Activated gamma-delta T cell treated with Interleukin-2 at 50 U/mL for 16 hours (primary cell): ENCODE measurements at places on chromosomes 2 and 18.

- DNase-seq, result peak; percentile 46
These were observed 156.4 kb upstream of the ITGA4 start for GRCh38 chr2:181300600-181301291.

- no peak for DNase-seq
These were observed 30.5 kb downstream of the FOSL2 start for GRCh38 chr2:28422908-28423741.

DNA sequence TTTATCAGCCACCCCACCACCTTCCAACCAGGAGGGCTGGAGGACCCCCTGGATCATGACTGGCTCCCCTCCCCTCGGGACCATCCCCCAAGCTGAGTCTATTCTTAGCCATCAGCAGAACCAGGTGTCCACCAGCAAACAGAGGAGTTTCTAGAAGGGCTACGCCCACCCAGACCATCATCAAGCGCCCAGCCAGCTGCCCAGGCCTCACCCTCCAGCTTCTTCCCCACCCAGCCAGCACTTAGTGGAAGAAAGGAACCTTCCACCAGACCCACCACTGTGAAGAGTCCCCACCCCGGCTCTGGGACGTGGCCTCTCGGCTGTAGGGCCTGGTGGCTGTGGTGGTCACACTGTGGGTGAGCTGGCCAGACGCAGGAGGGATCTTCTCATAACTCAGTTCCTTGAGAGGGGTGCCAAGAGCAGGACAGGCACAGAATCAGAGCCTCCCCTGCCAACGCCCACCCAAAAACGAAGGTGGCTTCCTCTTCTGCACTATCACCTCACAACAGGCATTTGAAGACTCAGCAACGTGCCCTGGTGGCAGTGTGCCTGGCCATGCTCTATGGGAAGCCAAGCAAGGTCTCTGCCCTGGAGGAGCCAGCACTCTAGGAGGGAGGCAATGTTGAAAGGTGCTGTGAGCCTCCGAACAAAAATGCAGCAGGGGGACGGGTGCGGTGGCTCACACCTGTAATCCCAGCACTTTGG lies 19.0 kb downstream of the BIN1 start:
- no peak for DNase-seq

GRCh38 chr2:189580658-189581353 lies at the start of gene SLC40A1:
SLC40A1 (minus strand) TSS chr2:189580786; CDS start chr2:189580460, 326 bp downstream.
- peak; percentile 53 for DNase-seq

DNA sequence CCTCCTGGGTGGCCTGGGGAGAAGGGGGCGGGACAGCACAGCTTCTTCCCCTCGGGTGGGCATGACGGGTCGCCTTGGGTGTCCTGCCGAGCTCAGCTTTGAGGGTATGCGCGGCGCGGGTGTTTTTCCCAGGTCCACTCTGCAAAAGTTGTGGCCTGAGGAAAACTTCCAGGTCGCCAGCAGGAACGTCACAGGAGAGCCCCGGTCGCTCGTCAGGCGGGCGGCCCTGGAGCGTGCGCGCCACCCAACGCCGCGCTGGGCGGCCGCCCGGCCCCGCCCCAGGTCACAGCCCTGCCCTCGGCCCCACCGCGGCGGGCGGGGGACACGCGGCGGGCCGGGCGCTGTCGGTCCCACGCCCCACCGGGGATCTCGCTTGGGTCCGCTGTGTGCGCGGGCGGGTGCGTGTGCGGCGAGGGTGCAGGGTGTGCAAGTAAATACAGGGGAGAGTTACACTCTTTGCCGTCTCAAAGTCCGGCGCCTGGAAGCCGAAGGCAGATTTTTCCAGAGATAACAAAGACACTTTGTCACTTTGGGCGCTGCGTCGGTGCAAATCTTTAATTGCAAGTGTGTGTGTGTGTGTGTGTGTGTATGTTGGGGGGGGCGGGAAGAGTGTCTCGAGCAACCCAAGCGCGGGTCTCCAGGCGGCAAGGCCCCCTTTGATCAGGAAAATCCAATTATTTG lies 616 bp upstream of the SP5 start:
- no peak for DNase-seq

GRCh38 chr2:20363578-20363977 lies 12.9 kb upstream of the PUM2 start:
- DNase-seq, result no peak

DNA sequence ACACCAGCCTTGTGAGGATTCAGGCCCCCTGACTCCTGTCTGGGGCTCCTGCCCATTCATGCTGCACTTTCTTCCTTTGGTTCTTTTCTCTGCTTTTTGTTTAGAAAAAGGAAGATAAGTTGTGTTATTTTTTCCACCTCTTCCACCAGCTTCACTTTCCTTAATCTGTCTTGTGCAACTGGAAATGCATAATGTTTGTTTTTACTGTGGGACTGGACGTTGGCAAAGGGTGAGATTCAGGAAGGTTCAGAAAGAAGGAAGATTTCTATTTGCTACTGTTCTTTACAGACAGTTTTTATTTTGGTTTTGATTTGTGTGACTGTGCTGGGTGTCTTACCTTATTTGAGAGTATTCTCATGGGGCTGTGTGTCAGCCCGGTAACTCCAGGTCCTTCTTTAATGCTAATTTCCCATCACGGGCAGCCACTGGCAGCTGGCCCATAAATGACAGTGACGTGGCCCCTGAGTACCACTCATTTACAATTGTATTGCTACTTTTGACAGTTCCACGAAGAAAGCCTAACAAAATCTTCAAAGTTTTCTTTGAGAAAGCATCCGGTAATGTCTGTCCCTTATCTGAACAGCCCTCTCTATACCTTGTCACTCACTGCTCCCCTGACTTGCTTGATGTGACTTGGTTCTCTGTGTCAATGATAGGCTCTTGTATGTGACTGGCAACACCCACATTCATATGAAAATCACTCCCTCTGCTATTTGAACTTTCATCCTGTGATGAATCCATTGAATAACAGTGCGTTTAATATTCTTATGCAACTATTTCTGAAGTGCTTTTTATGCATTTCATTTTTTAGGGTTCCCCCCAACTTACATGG lies 32.7 kb downstream of the RHBDD1 start:
- DNase-seq, result no peak

DNA sequence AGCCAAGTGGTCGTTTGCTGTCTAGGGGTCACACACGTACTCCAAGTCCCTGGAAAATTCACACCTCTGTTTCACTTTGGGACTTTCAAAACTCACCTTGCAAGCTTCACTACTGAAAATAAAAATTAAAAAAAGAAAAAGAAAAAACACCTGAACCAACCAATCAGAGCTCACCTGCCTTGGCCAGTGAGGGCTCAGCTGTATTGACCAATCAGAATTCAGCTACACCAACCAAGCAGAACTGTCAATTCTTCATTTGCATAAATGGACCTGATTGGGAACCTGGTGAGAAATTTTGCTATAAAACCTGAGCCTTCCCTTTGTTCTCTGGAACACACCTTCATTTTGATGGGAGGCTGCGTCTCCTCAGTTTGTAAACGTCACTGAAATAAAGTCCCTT lies 176.4 kb downstream of the TTC32 start:
- no peak for DNase-seq

- no peak for DNase-seq
These were observed 3.6 kb downstream of the ACP1 start for GRCh38 chr2:268323-268722.

GRCh38 chr18:36623091-36623490 lies 205.7 kb downstream of the TPGS2 start:
- no peak for DNase-seq

DNA sequence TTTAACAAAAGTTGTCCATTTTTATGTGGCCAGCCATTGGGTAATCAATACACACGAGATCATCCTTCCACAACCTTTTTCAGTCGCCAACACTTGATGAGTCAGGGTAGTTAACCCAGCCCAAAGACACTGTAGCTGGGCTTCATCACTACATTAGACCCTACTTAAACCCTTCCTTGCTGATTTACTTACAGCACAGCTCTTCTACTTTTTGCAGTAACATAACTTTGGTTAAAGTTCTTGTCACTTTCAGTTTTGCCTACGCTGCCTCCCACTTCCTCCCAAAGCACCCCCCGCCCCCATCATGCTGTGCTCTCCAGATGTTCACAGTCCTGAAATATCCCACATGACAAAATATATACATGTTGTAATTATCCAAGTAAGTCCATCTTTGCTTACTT lies 103.6 kb downstream of the CDK15 start:
- DNase-seq, result no peak

DNA sequence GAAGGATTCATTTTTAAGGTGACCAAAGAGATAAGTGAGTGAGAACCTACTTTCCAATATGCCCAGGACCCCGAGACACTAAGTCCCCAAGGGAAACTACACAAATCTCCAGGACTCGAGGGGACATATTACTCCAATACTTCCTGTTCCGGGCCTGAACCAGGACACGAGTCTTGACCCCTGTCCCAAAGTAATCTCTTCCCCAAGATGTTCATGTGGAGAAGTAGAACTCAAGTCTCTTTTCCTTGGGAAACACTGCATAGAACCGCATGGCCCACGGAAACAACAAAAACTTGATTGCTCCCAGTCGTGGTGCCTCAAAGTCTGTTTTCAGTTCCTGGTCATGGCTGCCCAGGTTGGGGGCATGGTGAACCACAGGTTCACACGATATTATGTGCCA lies 87.2 kb upstream of the ZEB2 start:
- no peak for DNase-seq

DNA sequence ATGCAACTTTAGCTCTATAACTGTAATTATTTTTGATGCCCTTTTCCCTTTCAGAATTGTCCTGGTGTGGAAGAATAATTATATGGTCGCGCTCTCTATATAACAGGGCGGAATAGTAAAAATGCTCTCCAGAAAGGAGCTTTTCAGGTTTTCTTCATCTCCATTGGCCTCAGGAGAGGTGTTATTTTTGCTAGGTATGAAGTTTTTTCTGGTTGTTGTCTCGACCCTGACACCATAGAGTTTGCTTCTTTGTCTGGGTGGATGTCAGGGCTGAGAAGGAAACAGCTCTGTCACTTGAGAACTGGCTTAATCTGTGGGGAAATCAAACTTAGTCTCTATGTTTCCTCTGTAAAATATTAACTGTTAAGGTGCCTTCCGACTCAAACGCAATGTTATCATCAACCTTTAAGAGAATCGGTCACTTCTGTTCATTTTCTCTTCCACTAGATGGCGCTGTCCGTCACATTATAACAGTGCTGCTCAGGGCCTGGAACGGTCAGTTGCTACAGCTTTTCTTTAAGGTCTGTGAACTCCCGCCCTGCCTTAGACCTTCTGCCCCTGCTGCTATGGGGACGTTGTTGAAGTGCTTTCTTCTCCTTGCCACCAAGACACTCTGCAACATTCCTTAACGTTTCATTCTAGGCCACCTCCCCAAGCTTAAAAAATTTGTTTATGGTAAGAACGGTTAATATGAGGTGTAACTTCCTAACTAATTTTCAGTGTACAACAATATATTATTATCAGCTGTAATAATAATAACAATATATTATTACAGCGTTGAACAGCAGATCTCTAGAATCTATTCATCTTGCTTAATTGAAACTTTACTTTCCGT lies 23.8 kb upstream of the SERPINB12 start:
- DNase-seq, result peak; percentile 41

GRCh38 chr2:56291711-56292110 lies 107.9 kb downstream of the CCDC85A start:
- DNase-seq, result no peak

DNA sequence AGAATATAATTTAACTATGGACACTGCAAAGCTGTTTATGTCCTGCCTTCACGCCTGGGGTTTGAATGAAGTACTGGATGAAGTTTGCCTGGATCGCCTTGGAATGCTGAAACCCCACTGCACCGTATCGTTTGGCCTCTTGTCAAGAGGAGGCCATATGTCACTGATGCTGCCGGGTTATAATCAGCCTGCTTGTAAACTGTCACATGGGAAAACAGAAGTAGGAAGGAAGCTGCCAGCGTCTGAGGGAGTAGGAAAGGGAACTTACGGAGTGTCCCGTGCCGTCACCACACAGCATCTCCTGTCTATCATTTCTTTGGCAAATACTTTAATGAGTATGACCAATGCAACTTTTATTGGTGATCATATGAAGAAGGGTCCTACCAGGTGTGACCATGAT lies 105.8 kb downstream of the WDR7 start:
- DNase-seq, result no peak

DNA sequence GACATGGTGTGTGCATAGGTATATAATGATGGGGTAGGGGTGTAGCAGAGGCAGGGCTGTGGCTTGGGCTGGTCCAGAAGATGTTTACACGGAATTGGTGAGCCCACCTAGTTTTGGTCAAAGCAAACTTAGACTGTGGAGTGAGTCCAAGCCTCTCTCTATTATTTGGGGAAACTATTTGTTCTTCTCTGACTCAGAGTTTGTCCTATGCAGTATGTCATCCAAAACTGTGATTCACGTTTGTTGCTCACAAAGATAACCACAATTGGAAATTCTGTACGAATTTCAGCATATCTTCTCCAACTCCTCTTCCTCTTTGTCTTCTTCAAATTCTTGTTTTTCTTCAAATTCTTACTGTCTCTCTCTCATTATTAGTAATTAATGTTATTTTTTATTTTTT lies 292.9 kb downstream of the XIRP2 start:
- no peak for DNase-seq

DNA sequence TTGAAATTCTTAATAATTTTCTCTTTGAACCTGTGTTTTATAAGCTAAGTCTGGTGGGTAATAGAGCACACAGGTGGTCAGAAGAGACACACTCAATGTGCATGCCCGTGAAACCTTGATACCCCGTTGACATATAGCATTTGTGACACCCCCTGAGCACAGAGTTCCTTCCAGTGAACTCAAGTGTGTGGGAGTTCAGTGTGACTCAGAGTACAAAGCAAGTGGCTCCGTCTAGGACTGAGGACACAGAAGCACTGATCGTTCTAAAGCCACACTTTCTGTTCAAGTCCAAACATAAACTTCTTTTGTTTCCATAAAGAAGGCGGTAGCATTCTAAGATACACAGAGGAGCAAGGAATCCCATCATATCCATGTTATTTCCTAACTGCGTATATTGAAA lies 523.6 kb downstream of the PID1 start:
- no peak for DNase-seq

DNA sequence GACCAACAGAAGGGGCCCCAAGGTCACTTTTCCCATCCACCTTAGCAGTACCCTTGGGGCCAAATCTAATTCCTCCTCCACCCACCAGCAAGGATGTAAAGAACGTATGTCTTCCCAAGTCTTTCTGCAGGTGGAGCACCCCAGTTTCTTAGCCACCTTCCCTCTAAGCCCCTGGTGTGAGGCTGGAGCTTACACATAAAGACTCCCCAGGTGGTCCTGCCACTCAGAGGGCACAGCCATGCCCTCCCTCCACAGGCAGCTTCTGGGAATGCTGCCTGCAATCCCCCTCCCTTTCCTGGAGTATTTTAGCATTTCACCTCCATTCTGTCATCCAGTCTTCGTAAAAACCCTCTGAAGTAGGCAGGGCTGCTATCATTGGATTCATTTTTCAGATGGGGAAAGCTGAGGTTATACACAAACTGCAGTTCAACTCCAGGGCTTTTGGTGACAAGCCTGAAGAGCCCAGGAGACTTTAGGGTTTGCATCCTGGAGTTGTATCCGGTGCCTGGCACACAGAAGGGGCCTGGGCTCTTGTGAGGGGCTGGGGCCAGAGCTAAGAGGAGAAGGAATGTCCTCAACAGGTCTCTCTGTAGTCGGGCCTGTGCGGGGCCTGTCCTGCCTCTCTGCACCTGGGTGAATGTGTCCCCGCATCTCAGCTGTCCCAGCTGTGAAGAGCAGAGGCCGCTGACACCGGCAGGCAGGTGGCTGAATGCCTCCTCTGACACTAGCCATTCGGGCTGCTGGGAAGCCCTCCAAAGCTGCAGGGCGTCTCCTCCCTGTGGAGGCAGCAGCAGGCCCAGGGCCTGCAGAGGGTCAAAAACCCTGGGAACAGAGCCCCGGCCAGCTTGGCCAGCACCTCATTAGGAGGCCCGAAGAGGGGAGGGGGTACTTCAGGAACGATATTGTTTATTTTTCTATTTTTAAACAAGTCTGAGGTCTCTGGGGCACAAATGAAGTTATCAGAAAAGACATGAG lies 27.6 kb downstream of the CIB4 start:
- no peak for DNase-seq

- DNase-seq, result no peak
These were observed 137.7 kb upstream of the PKDCC start for GRCh38 chr2:41910126-41910525.
